Right ventricle myocardium inferior (tissue), 1 donor: ENCODE measurements at places on chromosomes 6 and 20. TPM values are rescaled to one million over a fixed set of nuclear protein-coding genes. Genes with fewer than 3 reads are reported as not detected.

TBX18 gene
- 8.4 TPM for total RNA-seq

BTN1A1 gene
- not detected for total RNA-seq

PTGIS gene
- 24.2 TPM for total RNA-seq

TSHZ2 gene
- total RNA-seq: 4.2 TPM

CD24 gene
- 0.35 TPM for total RNA-seq

CSTF1 gene
- 18.6 TPM for total RNA-seq

C6orf141 gene
- total RNA-seq: not detected

LRRC1 gene
- 1.1 TPM for total RNA-seq

HLA-DQB2 gene
- 3.1 TPM for total RNA-seq

RAB22A gene
- total RNA-seq: 8.3 TPM

PTK7 gene
- 1.7 TPM for total RNA-seq
